ENCODE measurements at places on chromosomes 6 and 20. TPM values are rescaled to one million over a fixed set of nuclear protein-coding genes. Genes with fewer than 3 reads are reported as not detected.

DNA sequence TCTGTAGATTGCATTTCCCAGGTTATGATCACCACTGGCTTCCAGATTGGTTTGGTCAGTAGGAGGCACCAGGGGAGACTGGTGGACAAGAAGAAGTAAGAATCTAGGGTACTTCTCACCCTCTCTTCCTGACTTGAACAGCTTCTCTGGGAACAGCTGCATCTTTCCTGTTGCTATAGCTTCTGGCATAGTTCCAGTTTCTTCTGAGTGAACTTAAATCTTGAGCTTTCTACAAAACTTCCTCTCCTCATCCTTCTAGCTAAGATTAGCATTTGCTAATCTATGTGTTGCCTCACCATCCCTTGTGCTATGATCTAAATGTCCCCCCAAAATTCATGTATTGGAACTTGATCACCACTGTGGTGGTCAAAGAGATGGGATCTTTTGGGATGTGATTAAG is 724.6 kb downstream of the UTRN start:
- DNase-seq, result no peak

GRCh38 chr6:33147807-33148666 is 44.2 kb downstream of the COL11A2 start:
- DNase-seq, result peak; percentile 41

Gene SLC17A3
- total RNA-seq, result not detected

GRCh38 chr6:25788305-25788922 is 33.9 kb downstream of the SLC17A4 start:
- DNase-seq, result no peak

GRCh38 chr6:168122011-168122410 is 43.0 kb upstream of the FRMD1 start:
- no peak for DNase-seq

Gene ZBTB46
- 10.6 TPM for total RNA-seq

Gene B4GALT5
- total RNA-seq, result 19.5 TPM

Gene FAM209B
- total RNA-seq, result not detected

- no peak for DNase-seq
These were observed 5.3 kb downstream of the TP53TG5 start for GRCh38 chr20:45372646-45373352.

DNA sequence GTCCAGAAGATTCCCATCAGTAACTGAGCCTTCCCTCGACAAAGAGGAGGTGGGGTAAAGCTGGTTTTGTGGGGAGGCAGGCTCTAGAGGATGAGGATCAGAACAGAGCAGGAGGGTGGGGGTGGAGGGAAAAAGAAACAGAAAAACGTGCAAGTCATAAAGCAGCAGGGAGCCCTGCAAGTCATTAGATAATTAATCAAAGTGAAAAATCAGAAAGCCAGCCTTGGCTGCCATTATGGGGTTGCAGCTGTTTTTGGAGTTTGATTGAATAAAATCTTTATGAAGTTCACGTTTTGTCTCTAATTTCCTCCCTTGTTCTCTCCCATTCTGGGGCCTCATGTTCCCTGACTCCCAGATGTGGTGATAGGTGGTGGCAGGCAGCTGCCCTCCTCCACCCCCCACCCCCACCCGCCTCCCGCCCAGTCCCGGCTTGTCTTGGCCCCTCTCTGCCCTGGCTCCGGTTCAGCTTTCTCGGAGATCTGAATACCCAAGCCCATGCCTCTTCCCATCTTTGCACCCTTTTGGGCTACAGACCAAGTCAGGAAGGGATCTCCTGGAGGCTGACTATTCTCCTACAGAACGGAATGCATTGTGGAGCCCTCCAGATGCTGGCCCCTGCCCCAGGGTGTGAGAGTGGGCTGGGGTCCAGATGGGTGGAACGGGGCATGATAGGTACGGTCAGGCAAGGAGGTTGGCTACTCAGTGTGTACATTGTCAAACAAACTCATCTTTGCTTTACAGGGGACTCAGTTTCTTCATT is 141.8 kb downstream of the CDC5L start:
- DNase-seq, result no peak

Gene SERAC1
- total RNA-seq, result 11.3 TPM

- no peak for DNase-seq
These were observed 610.5 kb downstream of the HTR1B start for GRCh38 chr6:76852776-76853175.

GRCh38 chr20:29689411-29690225 is 1567.8 kb upstream of the DEFB115 start:
- no peak for DNase-seq

GRCh38 chr6:155382338-155382685 is 68.0 kb upstream of the TFB1M start:
- DNase-seq, result no peak

DNA sequence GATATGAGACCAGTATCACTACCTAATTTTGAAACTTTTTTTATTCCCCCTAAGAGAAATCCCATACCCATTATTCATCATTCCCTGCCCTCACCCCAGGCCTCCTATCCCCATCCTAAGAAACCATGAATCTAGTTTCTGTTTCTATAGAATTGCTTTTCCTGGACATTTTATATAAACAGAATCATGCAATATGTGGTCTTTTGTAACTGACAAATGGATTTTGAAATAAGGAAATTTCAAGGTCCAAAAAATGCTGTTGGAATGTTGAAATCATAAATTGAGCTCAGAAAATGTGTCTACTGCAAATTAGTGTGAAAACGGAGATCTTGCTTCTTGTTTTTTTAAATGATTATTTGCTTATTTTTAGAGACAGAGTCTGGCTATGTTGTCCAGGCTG is 25.1 kb downstream of the RNF217 start:
- no peak for DNase-seq

Data from urinary bladder (tissue), 4 donors.